ENCODE measurements at places on chromosomes 16 and 17.
A peak's percentile ranks its signal among the peaks of the same experiment; 100 is the strongest.

DNA sequence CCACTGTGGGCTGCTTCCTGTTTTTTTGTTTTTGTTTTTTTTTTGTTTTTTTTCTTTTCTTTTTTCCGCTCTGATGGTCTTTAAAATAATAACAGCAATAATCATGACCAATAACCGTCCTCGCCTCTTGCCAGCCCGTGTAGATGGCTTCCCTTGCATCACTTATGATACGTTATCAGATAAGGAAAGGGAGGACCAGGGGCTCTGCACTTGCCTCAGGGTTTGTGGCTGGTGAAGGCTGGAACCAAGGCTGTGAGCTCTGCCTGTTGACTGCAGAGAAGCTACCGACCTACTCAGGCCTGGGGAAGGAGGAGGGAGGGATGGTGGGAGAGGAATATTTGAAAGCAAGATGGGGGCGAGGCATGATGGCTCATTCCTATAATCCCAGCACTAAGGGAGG, 114.0 kb upstream of the SDK2 start:
- no peak for DNase-seq

DNA sequence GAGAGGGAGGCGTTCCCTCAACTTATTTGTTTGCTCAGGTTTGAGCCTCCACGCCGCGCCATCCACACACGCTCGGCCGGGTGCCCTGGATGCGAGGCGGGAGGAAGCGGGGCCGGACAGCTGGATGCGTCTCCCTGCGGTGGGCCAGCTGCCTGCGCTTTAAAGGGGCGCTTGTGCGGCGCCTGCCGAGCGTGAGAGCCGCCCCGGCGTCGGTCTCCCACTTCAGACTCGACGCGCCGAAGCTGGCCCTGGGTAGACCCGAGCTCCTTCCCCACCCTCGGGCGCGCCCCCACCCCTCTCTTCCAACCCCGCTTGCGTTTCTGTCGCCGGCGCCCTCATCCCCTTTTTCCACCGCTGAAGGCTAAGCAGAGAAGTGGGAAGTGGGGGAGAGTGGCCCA, 527 bp upstream of the CHAD start:
- DNase-seq: no peak

DNA sequence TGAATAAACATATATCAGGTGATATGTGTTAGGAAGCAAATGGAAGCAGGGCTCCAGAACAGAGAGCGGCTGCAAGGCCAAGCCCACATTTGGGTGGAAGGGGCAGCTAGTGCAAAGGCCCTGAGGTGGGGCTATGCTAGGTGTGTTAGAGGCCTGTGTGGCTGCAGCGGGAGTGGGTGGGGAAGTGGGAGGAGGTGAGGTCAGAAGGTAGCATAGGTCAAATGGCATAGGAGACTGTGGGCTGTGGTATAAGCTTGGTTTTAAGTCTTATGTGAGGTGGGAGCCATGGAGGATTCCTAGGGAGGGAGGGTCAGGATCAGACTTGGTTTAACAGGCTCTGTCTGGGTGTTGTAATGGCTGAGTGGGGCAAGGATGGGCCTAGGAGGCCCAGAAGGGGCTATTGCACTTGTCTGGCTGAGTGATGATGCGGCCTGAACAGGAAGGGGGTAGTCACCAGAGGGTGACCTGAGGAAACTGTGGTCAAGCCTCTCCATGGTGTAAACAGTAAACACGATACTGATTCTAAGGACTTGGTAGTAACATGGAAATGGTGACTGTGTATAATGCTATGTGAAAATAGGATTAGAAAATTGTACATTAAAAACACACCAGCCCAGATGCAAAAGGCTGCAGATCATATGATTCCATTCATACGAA, 31.1 kb downstream of the RAI1 start:
- peak; percentile 32 for DNase-seq

DNA sequence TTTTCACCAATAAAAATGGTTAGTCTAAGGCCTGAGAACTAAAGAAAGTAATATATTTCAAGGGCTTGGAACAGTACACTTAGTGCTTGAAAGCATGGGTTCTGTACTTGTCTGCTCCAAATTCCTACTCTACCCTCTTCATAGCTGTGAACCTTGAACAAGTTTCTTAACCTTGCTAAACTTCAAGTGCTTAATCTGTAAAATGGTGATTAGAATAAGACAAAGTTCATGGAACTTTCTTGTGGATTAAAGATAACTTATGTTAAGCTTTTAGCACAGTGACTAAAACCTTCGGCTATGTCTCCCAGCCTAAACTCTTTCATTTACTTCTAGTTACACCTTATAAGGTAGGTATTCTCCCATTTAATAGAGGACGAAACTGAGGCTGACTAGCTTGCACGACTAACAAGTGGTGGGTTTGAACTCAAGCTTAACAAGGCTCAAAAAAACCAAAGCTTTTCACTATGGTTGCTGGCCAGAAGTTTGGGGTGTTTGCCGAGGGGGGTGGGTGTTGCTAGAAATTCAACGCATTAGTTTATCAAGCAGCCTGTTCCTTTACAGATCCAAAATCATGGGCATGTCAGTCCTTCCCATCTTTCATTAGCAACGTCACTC, 28.8 kb downstream of the CDRT4 start:
- DNase-seq: no peak

DNA sequence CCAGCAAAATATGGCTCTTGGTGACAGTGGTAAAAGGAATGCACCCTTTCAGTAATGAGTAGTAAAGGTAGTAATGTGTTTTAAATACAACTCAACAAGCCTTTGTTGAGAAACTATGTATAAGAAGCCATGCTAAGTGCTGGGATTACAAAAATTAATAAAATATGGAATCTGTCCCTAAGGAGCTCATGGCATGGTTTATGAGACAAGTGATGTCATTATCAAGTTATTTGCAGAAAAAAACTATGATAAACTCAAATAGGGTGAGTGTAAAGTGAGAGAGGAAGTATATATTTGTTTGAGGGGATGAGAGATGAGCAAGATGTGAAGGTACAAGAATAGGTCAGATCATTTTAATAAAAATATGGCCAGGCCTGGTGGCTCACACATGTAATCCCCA, 76.9 kb downstream of the NF1 start:
- DNase-seq: peak; percentile 68

DNA sequence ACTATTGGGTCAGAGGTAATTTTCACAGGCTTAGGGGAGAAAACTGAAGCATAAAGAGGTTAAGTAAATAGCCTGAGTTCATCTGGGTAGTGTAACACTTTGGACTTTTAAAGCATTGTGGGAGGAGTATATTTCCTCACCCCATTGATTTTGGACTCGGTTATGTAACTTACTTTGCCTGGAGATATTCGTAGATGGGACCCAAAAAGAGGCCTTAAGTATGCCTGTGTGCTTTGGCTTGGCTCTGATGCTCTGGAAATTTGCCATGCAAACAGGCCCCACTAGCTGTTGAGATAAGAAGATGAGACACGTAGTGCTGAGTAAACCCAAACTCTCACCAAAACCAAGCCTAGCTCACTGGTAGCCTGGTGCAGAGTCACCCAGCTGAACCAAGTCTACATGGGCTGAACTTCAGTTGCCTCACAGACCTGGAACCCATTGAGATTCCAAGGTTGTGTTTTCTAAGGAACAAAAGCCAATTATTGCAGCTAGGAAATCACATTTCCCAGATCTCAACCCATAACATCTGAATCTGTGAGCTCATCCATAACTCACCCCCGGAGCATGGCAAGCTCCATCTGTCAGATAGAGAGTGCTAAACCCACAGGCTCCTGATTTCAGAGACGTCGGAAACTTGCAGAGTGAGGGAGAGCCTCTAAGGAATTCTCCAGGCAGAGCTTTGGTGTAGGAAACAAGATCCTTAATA, 536.0 kb upstream of the C16orf82 start:
- no peak for DNase-seq

DNA sequence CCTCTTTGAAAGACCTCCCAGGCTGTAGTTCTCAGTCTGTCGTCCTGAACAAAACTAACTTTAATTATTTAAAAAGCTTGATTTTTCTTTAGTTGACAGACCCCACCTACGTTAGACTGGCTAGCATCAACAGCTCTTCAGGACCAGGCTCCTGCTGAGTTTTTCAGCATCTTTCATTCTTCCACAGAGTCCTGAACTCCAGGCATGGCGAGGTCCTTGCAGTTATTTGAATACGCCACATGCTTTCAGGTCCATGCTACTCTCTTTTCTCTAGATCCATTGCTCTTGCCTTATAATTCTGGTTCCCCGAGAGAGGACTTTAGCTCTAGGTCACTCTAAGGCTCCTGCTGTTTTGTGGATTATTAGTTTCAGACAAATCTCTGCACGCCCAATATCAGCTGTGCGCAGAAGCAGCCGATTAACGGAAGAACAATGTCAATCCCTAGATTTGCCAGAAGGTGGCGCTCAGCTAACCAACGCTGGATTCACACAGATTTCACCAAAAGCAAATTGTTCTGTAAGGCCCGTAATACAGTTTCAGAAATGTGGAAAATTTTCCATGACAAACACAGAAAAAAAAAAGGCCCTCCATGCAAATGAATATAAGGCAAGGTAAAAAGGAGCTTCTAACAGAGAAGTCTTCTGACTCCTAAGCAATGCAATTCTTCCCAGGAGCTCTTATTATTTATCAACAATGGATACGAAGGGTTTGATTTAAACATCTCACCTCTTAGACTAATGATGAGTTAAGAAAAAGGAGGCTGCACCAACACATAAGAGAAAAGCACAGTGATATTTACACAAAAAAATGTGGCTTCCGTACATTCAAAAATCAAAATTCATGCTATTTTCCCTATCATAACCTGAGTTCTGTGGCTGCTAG, 33.5 kb upstream of the BCO1 start:
- peak; percentile 46 for DNase-seq

- peak; percentile 70 for DNase-seq
These were observed at the start of gene ACSF3 for GRCh38 chr16:89093602-89094251. ACSF3 (plus strand) TSS chr16:89093852; CDS start chr16:89100682, 6,830 bp downstream.

- DNase-seq: no peak
These were observed 42.7 kb downstream of the STAT3 start for GRCh38 chr17:42345396-42346073.

DNA sequence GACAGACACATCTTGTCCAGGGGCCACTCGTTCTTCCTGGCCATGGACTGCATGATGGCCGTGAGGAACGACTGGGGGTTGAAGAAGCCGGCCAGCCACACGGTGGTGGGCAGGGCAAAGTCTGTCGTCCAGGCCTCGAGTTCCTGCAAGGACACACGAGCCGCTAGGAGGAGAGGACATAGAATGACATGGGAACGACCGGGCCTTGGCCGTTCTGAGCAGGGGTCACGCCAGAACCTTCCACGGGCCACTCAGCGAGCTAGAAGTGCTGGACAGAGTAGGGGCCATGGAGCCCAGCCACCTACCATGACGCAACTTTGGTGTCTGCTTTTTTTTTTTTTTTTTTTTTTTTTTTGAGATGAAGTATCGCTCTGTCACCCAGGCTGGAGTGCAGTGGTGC, 47.0 kb downstream of the PGS1 start:
- DNase-seq: no peak

DNA sequence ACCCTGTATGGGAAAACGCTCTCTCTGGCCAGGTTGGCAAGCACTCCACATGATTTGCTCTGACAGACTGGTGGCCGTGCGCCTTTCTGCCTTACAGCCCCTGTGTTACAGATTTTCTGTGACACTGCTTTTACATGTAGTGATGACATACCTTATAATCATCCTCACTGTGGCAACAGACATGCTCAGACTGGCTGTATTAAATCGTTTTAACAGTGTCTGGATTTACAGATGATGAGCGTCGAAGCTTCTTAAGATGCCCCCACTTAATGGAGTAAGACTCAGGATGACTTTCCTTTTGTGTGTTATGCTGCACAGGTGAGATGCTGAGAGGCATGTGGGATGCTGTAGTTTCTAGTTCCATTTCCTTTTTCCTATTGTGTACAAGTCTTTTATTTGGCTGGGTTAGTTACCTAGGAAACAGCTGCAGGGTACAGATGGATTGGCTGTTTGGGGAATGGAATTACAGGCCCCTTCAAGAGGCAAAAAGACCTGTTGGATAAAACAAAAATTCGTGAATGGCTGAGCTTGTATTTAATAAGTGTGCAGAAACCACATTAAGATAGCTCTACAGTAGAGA, 20.9 kb upstream of the VWA3A start:
- DNase-seq: no peak

- DNase-seq: no peak
These were observed 2.6 kb upstream of the EXOSC6 start for GRCh38 chr16:70254180-70254964.

DNA sequence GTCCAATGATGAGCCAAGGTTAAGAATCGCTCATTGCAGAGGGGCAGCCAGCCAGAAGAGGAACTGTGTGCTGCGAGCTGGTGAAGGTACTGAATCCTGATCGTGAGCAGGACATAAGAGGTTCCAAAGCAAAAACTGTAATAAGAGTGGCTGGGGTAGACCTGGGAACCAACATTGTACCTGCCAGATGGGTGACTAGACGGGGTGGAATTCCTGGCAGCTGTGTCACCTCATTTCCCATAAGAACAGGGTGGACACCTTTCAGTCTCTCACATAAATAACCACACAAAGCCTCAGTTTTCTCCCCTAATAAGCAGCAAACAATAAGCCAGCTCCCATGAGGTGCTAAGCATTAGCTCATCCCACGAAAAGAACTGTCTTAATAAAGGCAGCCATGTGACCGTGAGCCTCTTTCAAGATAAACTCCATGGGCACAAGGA, 290.3 kb downstream of the SOX9 start:
- DNase-seq: no peak

GRCh38 chr16:65779201-65779600, 587.3 kb upstream of the CDH5 start:
- peak; percentile 30 for DNase-seq

All from fibroblast of skin of scalp (primary cell).